Activated CD4-positive, CD25-positive, alpha-beta regulatory T cell treated with anti-CD3 and anti-CD28 coated beads, Interleukin-2, amount 50 U/mL, for 16 hours (primary cell): ENCODE measurements at places on chromosomes 6 and 20.

GRCh38 chr6:162973980-162974379 lies 246.2 kb downstream of the PACRG start:
- DNase-seq: no peak

- DNase-seq: no peak
Measured at GRCh38 chr6:116292553-116292952, 12.8 kb upstream of the TSPYL1 start.

DNA sequence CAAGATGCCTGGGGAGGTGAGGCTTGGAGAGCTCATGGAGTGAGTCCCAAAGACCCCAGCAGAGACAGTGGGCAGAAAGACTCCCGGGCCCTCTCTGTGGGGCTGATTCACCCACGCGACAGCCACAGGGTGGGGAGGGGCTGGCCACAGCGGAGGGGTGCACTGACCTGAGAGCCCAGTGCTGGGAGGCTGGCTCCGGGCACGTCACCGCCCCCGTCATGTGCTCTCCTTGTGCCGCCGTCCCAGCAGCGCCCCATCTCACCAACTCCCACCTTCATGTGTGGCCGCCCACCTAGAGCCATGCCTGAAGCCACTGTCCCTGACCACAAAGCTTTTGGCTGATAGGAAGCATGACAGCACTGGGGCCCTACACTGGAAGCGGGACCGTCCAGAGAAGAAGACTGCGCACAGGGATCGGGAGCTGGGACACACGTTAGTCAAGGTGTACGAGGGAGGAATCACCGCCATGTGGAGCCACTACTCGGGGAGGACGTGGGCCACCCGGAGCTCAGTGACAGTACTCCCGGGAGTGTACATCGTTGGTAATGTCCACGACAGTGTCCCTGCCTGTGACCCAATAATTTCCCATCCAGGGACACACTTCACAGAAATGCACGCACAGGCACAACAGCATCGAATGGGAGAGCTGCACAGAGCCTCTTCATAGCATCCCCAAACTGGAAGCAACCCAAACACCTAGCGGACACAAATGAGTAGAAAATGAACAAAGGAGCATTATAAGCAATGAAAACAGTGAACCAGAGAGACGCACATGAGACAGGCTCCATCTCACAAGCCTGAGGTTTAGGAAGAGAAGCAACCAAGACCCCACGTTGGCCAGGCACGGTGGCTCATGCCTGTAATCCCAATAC lies 28.4 kb upstream of the FOXC1 start:
- no peak for DNase-seq

GRCh38 chr6:14796974-14797762 lies 448.7 kb upstream of the JARID2 start:
- no peak for DNase-seq

GRCh38 chr6:121593011-121593641 lies 157.7 kb downstream of the GJA1 start:
- DNase-seq: no peak

DNA sequence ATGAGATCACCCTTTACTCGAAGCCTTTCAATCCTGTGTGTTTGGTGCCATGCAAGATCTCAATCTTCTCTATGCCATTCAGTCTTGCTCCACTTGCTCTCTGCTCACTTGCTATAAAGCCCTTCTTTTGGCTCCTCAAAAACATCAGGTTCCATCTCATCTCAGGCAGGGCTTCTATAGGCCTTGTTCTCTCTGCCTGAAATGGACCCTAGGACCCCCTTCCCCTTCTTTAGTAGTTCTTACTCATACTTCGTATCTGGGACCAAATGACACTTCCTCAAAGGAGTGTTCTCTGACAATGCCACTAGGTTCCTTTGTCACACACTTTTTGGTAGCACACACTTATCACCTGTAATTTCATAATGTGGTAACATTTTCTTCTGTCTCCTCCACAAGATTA lies 116.7 kb upstream of the FAM184A start:
- no peak for DNase-seq

DNA sequence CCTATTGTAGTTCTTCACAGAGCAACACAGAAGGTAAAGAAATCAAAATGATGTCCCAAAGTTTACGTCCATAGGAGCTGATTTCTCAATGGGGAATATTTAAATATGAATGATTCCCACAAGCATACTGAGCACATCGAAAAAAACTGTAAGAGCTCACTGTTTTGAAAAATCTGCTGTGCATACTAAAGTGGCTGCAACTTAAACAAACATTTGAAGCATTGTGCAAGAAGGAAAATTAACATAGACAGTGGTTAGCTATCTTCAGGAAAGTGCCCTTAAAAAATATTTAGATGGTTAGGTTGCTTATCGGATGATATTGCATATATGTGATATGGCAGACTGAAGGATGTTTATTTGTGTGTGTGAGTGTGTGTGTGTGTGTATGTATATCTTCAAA lies 747.6 kb downstream of the RFPL4B start:
- DNase-seq: no peak

DNA sequence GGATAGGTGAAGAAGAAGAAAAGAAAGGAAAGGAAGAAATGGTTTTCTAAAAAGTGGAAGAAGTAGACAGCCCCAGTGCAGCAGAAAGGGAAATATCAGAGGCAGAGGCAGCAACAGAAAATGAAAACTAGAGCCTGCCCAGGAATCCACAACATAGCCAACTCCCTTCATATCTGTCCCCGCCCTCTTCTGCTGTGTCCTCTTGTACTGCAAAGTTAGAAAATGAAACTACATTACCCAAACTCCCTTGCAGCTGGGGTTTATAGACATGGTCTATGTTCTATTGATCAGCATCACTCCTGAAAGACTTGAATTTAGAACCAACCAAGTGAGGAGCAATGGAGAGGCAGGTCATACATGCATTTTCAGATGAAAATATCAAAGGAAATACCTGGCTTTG lies 200.5 kb upstream of the PHACTR1 start:
- no peak for DNase-seq

GRCh38 chr20:1994627-1995026 lies 769 bp upstream of the PDYN start:
- no peak for DNase-seq

DNA sequence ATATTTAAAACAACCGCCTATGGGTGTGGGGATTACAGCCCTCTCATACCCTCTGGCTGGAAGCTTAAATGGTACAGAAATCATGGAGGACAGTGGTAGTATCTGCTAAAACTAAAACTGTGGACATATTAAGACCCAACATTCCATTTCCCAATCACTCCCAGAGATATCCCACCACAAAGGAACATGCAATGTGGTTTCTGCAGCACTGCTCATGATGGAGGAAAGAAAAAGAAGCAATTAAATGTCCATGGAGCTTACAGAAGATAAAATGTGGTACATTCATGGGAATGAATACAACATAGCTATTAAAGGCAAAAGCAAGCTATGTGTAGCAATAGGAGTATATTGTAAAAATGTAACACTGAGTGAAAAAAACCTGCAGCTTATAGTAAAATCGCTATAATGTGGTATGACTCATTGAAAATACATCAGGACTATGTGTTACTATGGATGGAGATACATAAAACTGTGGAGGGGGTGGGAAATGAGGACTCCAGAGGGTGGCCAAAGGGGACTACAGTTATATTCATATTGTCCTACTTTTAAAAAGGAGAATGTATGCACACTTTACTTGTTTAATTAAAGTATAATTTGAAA lies 22.9 kb upstream of the NNAT start:
- no peak for DNase-seq

- no peak for DNase-seq
Measured at GRCh38 chr20:39874049-39874893, 814.8 kb downstream of the MAFB start.

DNA sequence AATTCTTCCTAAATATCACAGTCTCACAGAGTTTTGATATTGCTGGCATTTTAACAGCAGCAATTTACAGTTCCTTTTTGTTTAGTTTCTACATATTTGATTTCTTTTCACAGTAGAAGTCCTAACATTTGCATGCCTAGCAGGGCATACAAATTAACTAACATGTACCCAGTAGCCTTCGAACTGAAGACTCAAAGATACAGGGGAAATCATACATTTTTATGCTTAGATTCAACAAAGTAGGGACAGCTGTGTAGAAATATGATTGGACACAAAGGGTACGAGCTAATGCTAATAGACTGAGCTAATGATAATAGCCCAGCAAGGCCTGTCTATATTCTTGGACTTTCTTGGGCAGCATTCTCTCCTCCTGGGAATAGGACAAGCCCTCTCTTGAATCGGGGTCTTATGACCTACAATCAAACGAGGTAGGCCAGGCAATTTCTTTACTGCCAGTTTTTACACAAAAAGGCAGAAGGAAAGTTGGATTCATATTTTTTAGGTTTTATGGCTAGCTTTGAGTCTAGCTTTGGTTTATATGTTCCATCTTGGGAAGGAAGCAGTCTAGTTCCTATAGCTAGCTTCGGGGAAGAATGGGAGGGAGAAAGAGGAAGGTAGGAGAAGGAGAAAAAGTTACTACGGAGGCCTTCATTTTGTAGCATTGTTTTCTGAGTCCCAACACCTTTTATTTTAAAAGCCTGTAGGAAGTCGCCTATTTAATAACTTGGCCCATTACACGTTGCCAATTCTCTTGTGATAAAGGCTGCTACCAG lies 115.8 kb downstream of the HFE start:
- no peak for DNase-seq

- DNase-seq: no peak
Measured at GRCh38 chr6:41813469-41813868, 26.0 kb downstream of the TOMM6 start.

DNA sequence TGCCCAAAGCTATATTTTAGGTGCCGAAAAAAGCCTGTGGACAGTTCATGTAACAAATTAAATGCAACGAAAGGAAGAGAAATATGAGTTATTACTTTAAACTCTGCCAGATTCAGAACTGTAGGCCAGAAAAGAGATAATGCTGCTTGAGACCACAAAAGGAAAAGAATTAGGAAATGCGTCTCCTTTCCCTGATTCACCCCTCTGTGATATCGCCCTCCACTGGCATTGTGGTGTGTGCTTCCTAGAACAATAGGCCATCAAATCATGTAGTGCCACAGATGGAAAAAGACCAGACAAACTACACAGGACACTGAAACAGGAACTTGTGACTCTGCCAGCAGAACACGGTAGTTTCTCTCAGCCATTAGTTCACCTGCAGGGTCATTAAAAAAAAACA lies 14.7 kb upstream of the LAMA4 start:
- DNase-seq: no peak

GRCh38 chr6:170317718-170318117 lies 11.2 kb downstream of the FAM120B start:
- no peak for DNase-seq

GRCh38 chr20:21529863-21530262 lies 16.0 kb upstream of the NKX2-2 start:
- DNase-seq: no peak

DNA sequence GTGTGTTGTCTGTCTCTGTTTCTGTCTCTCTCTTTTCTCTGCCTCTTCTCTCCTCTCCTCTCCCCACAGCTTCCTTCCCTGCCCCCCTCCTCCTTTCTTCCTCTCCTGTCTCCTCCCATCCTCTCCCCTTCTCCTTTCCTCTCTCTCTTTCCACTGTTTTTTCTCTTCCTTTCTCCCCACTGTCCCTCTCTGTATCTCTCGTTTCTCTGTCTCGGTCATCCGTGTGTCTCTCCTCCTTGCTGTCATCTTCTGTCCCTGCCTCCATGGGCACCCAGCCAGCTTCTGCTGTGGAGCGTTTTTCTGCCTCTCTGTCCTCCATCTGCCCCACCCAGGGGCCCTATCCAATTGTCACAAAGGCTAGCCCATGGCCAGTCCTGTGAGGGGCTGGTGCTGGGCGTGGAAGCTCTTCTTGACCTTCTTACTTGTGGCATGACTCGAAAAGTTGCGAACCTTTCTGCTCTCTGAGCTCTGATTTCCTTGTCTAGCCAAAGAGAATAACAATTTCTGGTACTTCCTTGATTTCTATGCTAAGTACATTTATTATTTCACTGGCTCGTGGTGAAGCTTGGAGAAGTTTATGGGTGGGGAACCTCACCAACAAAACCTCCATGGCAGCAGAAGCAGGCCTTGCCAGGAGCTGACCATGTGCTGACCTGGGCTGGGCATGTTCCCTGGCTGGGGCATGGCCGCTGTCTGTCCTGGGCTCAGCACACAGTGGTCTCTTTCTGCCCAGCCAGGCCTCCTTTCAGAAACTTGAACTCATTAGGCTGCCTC lies 69.3 kb downstream of the CEBPB start:
- DNase-seq: no peak

DNA sequence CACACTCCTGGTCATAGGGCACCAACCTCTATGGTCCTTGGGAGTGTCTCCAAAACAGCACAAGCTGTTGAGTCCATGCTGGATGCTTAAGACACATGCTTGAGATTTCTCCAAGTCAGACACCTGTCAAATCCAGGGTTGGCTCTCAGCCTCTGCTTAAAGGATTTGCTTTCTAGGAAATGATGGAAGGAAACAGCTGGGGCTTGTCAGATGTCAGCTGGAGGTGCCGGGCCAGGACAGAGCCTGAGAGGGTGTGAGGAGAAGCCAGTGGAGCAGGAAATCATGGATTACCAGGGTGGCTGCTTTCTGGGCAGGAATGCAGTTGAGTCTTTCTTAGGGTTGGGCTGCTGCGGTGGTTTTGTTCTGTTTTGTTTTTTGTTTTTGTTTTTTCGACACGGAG lies 83.0 kb upstream of the FAM184A start:
- no peak for DNase-seq

GRCh38 chr6:151326116-151326825 lies 65.1 kb downstream of the ZBTB2 start:
- no peak for DNase-seq

- no peak for DNase-seq
Measured at GRCh38 chr6:167951781-167952511, 45.5 kb upstream of the KIF25 start.

- no peak for DNase-seq
Measured at GRCh38 chr20:1526896-1527295, 30.6 kb downstream of the SIRPD start.

GRCh38 chr6:18349386-18349785 lies 37.8 kb upstream of the RNF144B start:
- no peak for DNase-seq

DNA sequence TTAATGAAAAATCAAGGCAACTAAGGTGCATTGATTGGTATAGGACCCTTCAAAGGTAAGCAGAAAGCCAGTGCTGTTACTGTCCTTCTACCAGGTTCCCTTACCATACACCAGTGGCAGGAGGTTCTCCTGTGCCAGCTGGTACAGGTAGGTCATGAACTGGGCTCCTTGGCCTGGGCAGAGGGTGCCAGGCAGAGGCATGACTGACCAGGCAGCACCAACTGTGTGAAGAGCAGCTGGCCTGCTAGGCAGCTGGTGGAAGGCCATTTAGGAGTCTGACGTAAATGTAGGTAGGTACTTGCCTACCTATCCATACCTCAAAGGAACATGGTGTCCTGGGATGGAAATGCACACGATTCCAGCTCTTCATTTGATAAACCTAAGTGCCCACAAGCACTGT lies 23.3 kb downstream of the PCNA start:
- no peak for DNase-seq

- no peak for DNase-seq
Measured at GRCh38 chr6:132096245-132096644, 145.1 kb upstream of the CCN2 start.

DNA sequence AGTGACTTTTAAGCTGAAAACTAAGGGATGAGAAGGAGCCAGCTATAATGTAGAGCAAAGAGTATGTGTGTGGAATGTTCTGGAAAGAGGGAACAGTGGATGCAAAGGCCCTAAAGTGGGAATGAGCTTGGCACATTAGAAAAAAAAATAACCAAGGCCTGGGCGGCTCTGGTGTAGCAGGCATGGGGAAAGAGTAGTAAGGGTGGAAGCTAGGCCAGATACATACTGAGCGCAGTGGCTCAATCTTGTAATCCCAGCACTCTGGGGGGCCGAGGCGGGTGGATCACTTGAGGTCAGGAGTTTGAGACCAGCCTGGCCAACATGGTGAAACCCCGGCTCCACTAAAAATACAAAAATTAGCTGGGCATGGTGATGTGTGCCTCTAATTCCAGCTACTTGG lies 8.4 kb downstream of the GGT7 start:
- no peak for DNase-seq

GRCh38 chr6:55566036-55566710 lies 12.8 kb downstream of the HMGCLL1 start:
- no peak for DNase-seq
